ENCODE measurements at places on chromosomes 3 and 15.
A peak's percentile ranks its signal among the peaks of the same experiment; 100 is the strongest.

GRCh38 chr15:55247766-55248427 lies 41.7 kb downstream of the RAB27A start:
- no peak for DNase-seq

GRCh38 chr3:39180546-39181346 lies 11.6 kb downstream of the XIRP1 start:
- peak; percentile 82 for DNase-seq

DNA sequence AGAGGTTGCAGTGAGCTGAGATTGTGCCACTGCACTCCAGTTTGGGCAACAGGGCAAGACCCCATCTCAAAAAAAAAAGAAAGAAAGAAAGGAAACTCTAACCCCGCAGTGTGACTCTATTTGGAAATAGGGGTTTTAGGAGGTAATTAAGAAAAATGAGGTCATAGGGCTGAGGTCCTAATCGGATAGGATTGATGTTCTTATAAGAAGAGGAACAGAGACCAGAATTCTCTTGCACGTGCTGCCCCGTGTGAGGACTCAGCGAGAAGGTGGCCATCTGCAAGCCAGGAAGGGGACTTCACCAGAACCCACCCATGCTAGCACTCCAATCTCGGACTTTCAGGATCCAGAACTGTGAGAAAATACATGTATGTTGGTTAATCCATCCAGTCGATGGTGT lies 25.8 kb downstream of the KLHL6 start:
- DNase-seq, result no peak

DNA sequence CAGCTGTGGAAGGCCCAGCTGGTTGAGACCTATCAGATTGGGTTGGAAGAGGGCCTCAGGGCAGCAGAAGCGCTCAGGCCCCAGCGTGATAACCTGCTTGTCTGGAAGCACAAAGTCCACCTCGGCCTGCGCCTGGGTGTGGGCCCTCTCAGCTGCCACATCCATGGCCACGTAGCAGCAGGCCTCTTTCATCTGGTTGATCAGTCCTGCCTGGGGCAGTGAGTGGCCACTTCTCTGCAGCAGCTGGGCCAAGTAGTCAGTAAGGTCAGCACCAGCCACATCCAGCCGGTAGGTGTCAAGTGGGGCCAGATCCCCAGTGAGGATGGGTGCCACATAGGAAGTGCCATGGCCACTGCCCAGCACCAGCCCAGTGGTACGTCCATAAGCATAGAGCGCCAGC lies 3.9 kb upstream of the CAMKV start:
- no peak for DNase-seq
